ENCODE measurements at places on chromosomes 11 and 22.

GRCh38 chr22:30265823-30266444, 717 bp downstream of the OSM start:
- DNase-seq = no peak

- no peak for DNase-seq
Measured at GRCh38 chr22:40434745-40435144, 64.4 kb downstream of the SGSM3 start.

GRCh38 chr11:122339436-122340060, 223.5 kb upstream of the BLID start:
- DNase-seq = no peak

- no peak for DNase-seq
Measured at GRCh38 chr22:47435204-47435487, 672.7 kb downstream of the TBC1D22A start.

- no peak for DNase-seq
Measured at GRCh38 chr11:93718057-93718563, 23.2 kb downstream of the TAF1D start.

- DNase-seq = no peak
Measured at GRCh38 chr22:44464000-44464399, 34.0 kb downstream of the RTL6 start.

GRCh38 chr11:114265122-114265878, 30.9 kb upstream of the NNMT start:
- no peak for DNase-seq

GRCh38 chr11:35796562-35796961, 134.0 kb downstream of the TRIM44 start:
- no peak for DNase-seq

DNA sequence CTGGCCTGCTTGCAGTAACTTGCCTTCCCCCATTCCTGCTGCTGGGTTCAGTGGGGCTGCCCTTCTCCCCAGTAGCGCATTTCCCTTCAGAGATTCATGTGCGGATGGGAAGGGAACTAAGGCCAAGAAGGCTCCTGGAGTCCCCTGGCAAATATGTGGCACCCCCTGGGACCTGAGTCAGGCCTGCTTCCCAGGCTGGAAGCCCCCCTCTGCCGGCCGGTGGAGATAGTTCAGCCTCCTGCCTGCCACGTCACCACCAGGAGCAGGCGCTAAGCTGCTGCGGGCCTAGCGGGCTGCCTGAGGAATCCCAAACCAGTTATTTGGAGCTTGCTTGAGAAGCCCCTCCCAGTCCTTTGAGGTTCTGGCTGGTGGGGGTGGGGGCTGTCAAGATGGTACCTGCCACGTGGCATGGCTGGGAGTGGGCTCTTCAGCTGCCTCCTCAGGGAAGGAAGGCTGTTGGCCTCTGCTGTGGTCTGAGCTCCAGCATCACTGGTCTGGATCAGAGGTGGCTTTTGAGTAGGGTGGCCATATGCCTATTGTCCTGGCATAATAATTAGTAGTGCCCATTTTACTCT, 2.0 kb downstream of the SERPINH1 start:
- no peak for DNase-seq

DNA sequence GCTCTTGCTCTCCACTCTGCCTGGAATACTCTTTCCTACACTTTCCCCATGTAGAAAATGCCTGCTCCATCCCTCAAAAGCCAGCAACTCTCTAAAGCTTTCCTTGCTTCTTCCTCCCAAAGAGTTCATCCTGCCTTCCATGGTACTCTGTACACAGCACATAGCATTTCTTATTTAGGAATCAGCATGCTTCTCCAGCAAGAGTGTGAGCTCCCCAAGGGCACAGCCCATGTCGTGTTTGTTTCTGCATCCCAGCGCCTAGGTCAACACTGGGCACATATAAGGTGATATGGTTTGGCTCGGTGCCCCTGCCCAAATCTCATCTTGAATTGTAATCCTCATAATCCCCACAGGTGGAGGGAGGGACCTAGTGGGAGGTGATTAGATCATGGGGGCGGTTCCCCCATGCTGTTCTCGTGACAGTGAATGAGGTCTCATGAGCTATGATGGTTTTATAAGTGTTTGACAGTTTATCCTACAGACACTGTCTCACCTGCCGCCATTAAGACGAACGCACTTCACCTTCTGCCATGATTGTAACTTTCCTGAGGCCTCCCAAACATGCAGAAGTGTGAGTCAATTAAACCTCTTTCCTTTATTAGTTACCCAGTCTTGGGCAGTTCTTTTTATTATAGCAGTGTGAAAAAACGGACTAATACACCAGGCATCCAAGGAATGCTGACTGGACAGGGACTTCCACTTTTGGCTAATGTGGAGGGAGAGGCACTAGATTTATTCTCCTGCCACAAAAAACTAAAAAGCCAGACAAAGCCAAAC, 8.2 kb downstream of the VPS37C start:
- DNase-seq = no peak

- DNase-seq = no peak
Measured at GRCh38 chr22:32023251-32023827, 19.7 kb upstream of the SLC5A1 start.

DNA sequence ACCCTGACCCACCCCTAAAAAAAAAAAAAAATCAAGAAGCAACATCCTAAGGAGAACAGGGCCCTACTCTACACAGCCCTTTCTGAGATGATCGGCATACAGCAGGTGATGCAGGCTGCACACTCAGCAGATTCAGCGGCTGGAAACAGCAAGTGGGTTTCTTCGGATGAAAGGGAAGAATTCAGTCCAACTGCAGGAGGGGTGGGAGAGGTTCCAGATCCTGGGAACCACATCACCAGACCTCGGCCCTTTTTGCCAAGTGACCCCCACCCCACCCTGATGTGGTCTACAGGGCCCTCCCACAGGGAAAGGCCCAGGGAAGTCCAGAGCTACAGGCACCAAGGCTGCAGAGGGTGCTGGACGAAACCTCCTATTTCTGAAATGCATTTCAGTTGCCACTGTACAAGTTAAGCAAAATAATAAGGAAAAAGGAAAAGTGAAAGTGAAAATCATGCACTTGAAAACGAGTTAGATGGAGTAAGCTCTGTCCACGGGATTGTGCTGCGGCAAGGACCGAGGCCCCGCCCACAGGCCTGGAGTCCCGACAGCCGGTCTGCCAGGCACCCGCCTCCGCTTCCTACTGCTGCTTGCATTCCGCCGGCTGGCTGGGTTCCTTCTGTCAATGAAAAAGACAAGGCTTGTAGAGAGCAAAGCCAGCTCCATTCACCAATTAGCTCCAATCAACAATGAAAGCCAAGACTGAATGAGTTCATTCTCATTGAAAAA, 16.0 kb upstream of the PHLDA2 start:
- no peak for DNase-seq

- no peak for DNase-seq
Measured at GRCh38 chr11:86220653-86221052, 23.9 kb upstream of the EED start.

- no peak for DNase-seq
Measured at GRCh38 chr22:31922534-31922933, 21.8 kb upstream of the YWHAH start.

DNA sequence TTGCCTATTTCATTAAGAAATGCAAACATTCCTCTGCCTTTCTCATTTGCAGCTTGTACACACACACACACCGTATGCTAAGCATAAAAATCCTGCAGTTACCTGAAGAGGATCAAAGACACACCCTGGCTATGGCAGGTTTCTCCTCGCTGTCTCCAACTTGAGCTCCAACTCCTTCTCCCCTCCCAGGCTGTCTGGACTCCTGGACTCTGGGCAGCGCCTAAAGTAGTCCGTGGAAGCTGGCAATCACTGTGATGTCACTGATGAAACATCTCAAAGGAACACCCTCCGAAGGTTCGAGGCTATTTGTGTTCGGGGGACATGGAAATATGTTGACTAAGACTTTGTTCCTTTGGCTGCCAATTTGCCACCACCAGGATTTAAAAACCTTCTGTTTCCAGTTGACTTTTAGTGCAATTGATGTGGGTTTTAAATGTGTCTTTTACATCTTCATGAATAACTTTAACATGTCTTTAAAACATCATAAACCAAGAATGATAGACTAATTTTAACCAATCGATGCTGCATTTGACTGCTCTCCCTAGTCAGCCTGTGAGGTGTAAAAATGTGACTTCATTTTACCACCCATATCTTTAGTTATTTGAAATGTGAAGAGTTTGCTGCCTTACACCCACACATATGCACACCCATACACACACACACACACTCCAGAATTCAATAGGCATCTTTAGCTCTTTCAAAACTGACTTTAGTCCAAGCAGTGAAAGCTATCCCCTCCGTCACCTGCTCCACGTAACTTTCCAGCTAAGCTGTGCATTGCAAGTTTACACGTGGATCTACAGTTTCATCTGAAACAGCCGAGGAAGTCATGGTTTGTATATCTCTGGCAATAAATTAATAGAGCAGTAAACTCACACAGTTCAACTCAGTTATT, at the start of gene SLN:
Gene SLN (minus strand): TSS at position 196 of the 895 bp plus-strand sequence.
- no peak for DNase-seq

GRCh38 chr22:47032956-47033647, 270.7 kb downstream of the TBC1D22A start:
- DNase-seq = no peak

- no peak for DNase-seq
Measured at GRCh38 chr11:69744435-69744834, 30.7 kb downstream of the FGF4 start.

DNA sequence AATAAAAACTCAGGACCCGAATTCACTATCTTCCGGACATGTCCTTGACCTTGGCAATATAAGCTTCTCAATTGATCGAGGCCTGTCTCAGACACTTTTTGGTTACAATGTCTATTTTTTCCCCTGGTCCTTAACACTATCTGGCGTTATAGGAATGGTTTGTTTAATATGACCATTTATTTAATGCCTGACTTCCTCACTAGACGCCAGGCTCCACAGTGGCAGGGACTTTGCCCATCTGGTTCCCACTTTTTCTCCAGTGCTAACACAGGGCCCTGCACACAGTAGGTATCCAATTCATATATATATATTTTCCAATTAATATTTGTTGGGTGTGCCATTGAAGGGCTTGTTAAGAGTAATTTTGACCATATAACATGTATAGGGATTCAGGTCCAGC, 7.9 kb upstream of the CBX6 start:
- DNase-seq = no peak

- no peak for DNase-seq
Measured at GRCh38 chr22:24155627-24156140, 25.6 kb upstream of the SUSD2 start.

Data from DMS153 (cell line).